ENCODE measurements at places on chromosomes 4 and X.

DNA sequence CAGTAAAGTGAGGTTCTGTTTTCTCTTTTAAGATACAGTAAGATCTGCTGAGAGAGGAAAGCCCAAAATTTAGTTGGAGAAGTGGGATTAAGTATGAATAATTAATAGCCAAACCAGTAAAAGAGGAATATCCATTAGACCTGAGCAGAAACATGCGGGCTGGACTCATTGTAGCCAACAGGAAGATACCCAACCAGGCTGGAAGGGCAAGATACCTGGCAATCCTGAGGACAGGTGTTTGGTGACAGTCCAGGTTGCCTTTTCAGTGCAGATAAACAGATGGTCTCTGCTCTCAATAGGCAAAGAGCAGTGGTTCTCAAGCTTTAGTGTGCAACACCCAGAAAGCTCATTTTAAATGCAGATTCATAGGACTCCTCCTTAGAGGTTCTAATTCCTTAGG, 980.8 kb upstream of the GRID2 start:
- DNase-seq, result no peak

DNA sequence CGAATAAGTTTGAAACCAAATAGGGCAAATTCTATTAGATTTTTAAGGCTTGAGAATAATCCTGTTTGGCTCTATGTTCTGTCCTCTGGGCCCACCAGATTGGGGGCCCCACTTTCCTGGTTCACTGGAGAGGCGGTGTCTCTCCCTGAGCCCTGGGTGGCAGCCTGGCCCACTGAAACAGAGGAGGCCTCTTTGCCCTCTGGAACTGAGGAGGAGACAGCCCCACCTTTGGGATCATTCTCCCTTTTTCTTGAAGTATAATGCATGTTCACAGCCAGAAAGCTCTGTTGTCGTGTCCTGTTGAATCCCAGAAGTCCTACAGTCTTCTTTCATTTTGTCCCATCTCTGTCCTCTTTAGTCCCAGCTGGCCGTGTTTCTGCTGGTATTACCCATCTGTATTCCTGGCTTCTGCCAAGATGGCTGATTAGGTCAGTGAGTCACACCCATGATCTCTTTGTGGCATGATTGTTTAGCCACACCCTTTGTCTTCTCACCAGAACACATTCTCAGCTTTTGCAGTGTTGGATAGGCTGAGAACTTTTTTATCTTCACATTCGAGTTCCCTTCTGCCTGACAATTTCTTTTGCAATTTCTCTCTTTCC, 8.1 kb upstream of the TBC1D25 start:
- DNase-seq, result no peak

GRCh38 chrX:153623310-153624029, 23.5 kb upstream of the DUSP9 start:
- no peak for DNase-seq

DNA sequence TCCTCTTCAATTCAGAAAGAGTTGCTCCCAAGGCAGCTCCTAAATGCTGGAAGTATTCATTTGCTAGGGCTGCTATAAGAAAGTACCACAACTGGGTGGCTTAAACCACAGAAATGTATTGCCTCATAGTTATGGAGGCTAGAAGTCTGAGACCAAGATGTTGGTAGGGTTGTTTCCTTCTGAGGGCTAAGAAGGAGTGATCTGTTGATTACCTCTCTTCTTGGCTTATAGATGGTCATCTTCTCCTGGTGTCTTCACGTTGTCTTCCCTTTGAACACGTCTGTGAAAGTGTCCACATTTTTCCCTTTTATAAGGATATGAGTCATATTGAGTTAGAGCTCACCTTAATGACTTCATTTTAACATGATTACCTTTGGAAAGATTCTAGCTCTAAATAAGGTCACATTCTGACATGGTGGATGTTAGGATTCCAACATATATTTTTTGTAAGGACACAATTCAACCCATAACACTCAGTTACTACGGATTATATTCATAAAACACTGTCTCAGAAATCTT, 266.3 kb downstream of the SPATA18 start:
- no peak for DNase-seq

DNA sequence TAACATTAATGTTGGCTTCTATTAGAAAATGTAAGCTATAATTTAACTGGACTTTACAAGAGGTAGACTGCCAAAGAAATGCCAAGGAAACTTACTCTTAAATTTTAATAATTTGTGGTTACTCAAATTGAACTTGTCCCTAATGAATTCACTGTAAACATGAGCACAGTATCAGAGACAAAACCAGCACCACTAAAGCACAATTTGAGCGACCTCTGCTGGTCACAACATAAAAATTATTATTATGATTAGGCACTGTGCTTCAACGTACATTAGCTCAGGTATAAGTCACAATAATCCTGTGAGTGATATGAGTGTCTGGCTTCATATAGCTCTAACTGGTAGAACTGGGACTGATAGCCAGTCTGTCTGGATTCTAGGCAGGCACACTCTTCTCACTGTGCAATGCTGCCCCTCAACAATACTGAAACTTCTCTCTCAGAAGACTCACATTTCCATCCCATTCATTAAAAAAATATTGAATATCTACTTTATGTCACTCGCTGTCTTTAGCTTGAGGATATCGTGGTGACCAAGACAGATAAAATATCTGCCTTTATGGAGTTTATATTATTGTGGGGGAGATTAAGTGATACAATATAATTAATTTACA, 8.0 kb downstream of the NUDT6 start:
- DNase-seq, result peak; percentile 23

DNA sequence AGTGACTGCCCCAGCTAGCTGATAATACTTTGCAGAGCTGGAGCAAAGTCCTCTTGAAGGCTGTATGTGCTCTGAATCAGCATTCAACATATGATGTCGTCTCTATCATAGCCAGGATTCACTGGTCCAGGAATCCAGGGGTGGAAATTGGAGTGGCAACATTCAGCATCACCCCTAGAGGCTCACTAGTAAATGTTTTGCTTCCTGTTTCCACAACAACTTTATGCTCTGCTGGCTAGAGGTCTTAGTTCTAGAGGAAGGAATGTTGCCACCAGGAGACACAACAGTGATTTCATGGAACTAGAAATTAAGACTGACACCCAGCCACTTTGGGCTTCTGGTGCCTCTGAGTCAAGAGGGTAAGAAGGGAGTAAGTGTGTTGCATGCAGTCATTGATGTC, 11.3 kb downstream of the MAGEA1 start:
- no peak for DNase-seq

GRCh38 chrX:148567779-148568178, 67.4 kb downstream of the AFF2 start:
- DNase-seq, result no peak

- no peak for DNase-seq
Observed at GRCh38 chr4:15756361-15756861, 21.7 kb upstream of the CD38 start.

- no peak for DNase-seq
Observed at GRCh38 chrX:21756785-21757529, 959 bp downstream of the SMPX start.

- no peak for DNase-seq
Observed at GRCh38 chr4:153228512-153229140, 24.4 kb downstream of the TRIM2 start.

GRCh38 chr4:7357323-7357722, 77.4 kb downstream of the PSAPL1 start:
- DNase-seq, result no peak

DNA sequence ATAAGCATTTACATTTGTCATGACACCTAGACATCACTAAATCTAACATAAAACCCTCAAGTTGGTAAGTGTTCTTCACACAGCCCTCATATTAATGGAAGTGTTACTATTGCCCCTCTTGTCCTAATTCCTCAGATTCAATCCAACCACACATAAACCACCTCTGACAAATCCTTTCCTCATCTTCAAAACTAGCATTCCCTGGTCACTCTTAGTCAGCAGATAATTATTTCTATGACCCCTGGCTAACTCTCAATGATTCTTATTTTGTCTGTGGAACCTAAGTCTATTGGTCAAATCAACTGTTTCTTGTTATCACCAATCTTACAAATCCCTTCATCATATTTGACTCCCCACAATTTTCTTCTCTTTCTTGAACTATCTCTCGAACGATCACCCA, 168.6 kb downstream of the PPP3CA start:
- no peak for DNase-seq

DNA sequence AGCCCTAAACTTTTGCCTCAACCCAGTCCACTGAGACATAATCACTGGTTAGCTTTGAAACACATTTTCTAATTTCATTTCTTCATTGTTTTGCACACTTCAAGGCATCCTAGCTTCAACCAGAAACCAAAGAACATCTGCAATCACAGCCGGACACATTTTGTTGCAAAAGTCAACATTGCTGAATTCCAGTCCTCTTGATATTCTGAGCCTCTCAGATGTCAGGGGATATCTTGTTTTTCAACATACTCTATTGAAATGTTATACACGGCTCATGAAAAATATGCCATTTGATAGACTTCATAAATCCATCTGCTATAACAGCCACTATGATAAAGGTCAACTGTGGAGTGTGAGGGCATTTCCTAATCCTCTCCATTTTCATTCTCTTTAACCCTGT, 241.6 kb upstream of the PUDP start:
- DNase-seq, result no peak

DNA sequence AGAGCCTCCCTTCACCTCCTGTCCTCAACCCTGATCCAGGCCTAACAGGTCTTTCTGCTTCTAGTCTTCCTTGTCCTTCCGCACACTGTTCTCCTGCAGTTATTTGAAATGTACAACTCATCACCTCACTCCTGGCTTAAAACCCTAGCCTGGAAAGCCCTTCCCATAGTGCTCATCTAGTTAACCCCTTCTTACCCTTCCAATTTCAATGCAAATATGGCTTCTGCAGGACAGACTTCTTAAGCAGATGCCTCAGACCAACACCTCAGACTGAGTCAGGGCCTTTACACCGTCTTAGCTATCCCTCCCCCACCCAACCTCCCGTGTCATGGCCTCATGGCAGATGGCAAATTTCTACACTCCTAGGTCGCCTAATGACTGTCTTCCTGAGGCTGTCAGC, 130.4 kb downstream of the BCOR start:
- no peak for DNase-seq

DNA sequence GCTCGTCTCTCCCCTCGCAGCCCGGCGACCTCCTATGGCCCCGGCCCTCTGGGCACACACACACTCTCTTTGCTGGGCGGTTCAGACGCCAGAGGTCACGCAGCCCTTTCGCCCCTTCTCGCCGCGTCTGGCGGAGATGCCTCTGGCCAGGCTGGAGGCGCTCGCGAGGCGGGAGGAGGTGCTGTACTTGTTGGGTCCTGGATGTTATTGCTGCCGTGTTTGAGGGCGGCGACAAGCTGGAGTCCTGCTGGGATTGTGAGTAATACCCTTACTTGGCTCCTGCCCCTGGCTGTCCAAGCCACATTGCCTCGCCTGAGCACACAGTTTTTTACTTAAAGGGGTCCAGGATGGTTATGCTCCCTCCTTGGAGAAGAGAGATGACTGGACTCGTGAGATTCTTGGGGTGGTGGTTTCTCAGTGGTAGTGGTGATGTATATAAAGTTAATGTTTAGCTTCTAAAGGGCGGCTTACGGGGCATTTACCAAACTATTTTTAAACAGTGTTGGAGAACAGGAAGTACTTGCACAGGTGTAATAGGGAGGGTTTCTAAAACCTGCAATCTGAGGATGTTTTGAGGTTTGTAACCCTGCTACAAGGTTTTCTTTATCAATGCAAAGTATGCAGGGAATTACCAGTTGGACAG, 572 bp downstream of the USP53 start:
- DNase-seq, result peak; percentile 67

DNA sequence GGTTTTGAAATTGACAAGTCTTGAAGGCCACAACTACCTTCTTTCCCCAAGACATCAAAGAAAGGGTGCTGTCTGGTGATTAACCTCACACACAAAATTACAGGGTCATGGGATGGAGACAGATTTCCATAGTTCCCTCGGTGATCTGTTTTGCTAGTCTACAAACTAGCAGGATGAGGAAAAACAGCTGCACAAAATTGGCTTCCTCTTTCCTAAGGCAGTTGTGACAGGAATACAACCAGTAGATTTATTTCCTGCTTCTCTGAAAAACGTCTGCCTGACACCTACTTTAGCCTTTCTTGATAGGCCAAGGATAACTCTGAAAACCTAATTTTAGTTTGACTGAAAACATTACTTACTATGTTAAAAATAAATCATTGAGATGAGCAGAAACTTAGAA, 39.6 kb downstream of the DKK2 start:
- DNase-seq, result no peak

DNA sequence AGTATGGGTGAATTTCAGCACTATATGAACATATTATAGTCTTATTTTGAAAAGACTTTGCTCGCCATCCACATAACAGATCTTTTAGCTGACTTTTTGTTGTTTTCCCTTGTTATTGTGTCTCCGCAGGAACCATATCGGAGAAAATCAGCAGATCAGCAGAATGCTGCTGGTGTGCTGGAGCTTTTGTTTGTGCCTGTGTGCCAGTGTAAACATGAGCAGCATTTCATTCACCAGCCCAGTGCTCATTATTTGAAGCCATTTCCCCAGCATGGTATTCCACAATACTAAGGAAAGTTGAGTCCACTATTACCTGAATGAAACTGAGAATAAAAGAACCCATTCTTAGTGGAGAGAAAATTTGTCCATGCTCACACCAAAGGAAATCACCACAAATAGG, 261.8 kb upstream of the ARX start:
- DNase-seq, result no peak

- no peak for DNase-seq
Observed at GRCh38 chr4:43253541-43253940, 361.0 kb downstream of the GRXCR1 start.

- no peak for DNase-seq
Observed at GRCh38 chr4:8351931-8352367, 82.4 kb downstream of the HTRA3 start.

DNA sequence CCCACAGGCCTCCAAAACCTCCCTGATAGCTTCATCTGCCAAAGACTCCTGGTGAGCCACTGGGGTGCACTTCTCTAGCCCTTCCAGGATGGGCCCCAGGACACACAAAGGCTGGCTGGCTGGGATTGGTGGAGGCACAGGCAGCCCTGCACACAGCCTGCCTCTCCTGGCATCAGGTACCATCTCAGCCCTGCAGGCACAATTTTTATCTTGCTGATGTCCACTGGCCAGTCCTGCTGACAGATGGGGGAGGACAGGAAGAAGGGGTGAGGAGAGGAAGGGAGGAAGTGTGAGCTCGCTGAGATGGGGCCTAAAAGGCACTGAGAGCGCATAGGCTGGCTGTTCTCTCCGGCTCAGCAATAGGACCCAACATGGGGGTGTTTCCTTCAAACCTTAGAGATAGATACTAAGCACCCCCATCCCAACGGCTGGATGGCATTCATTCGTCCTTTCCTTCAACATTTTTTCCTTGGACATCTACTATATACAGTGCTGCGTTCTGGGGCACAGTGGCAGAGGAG, 92.7 kb downstream of the PJA1 start:
- no peak for DNase-seq

DNA sequence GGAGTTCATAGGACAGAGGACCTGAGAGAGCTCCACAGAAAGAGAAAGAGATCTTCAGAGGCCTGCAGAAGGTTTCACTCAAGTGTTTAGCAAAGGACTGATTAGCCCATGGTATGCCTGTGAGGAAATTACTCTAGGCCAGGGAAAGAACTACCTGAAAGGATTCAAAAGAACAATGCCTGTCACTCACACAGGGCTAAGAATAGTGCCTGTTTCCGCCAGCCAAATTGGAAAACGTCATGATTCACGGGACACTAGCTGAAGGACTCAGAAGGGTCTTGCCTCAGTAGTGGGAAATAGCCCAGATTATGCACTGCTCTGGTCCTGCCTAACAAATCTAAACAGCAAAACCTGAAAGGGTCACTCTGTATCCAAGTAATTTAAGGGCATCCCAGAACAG, 21.1 kb downstream of the SYTL4 start:
- no peak for DNase-seq

All from GM20000 (cell line).